ENCODE measurements at places on chromosomes 5 and 9. TPM values are rescaled to one million over a fixed set of nuclear protein-coding genes. Genes with fewer than 3 reads are reported as not detected.

GRCh38 chr5:67437905-67438845, 241.6 kb upstream of the CD180 start:
- DNase-seq: no peak

BNC2 gene
- 6.6 TPM for total RNA-seq

- DNase-seq: no peak
Measured at GRCh38 chr9:109289931-109290330, 30.9 kb downstream of the EPB41L4B start.

CCDC69 gene
- total RNA-seq: 116 TPM

- no peak for DNase-seq
Measured at GRCh38 chr5:89697581-89697980, 712.0 kb downstream of the CETN3 start.

DNA sequence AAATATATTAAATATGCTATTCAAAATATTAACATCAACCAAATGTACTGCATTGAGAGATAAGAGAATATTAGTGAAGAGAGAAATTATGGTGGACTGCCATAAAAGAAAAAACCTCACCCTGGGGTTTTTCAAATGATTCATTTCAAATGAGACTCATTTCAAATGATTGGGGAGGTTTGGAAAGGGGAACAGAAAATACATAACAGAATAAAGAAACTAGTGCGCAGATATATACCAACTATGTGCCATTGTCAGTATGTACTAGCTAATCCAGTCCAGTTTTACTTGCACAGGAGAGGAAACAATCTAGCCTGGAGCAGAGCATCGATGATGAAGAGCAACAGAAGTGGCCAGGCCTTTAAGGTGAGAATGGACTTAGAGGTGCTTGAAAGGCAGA, 651.6 kb upstream of the RORB start:
- DNase-seq: no peak

EEIG1 gene
- 24.1 TPM for total RNA-seq

- DNase-seq: no peak
Measured at GRCh38 chr5:19532936-19533335, 455.1 kb downstream of the CDH18 start.

All from cardiac septum (tissue), 1 donor.